Camera-type eye (tissue), 1 donor: ENCODE measurements at places on chromosomes 4 and X. TPM values are rescaled to one million over a fixed set of nuclear protein-coding genes. Genes with fewer than 3 reads are reported as not detected.

The BMP15 gene
- 0.33 TPM for total RNA-seq

The SERTM2 gene
- 2.4 TPM for total RNA-seq

The GYPA gene
- total RNA-seq = 3.8 TPM

The EDA gene
- total RNA-seq = 9.0 TPM

The GRID2 gene
- total RNA-seq = 19.8 TPM

The PF4V1 gene
- not detected for total RNA-seq

The GPC4 gene
- 22.0 TPM for total RNA-seq

The USP17L25 gene
- not detected for total RNA-seq

The COX7B2 gene
- total RNA-seq = not detected

The F11 gene
- total RNA-seq = 0.44 TPM

The MGAT4D gene
- total RNA-seq = not detected
